CD4-positive, alpha-beta T cell treated with Interleukin-17A for 1 hour (primary cell): ENCODE measurements at places on chromosomes 3 and 15.

DNA sequence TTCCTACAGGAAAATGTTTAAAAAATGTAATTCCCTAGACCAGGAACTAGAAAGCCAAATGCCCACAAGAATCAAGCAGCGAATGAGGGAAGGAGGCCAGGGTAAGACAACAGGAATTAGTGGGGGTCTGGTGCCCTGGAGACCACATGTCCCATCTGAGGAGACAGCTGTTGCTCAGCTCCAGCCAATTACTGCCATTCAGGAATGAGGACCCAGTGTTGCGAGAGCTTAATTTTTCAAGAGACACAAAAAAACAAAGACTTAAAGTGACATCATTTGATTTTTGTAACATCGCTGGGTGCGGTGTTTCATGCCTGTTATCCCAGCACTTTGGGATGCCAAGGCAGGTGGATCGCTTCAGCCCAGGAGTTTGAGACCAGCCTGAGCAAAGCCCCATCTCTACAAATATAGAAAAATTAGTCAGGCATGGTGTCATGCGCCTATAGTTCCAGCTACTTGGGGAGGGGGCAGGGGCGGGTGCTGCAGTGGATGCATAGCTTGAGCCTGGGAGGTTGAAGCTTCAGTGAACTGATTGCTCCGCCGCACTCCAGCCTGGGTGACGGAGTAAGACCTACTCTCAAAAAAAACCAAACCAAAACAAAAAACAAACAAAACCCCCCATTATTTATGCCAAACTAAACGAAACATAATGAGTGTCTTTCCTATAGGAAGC lies 52.8 kb upstream of the LRIG1 start:
- DNase-seq: no peak

GRCh38 chr3:28859897-28860296 lies 421.0 kb upstream of the RBMS3 start:
- no peak for DNase-seq

DNA sequence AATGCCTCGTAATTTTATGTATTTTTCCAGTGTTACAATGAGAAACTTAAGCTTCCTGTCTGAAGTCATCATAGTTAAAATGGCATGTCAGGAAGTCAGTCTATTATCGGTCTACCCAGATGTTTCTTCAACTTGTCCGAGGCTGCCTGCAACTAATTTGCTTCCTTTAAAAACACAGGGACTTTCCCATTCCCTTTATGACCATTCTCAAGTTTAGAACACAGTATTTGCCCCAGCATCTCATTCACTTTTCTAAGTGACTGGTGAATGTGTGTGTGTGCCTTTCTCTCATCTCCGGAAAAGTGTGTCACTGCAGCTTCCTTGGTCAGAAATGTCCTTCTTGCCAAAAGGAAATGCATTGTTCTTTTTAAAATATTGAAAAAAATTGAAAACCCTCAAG lies 466.6 kb downstream of the RAP2B start:
- peak; percentile 27 for DNase-seq

- DNase-seq: no peak
Measured at GRCh38 chr3:105827959-105828358, 40.9 kb downstream of the CBLB start.

DNA sequence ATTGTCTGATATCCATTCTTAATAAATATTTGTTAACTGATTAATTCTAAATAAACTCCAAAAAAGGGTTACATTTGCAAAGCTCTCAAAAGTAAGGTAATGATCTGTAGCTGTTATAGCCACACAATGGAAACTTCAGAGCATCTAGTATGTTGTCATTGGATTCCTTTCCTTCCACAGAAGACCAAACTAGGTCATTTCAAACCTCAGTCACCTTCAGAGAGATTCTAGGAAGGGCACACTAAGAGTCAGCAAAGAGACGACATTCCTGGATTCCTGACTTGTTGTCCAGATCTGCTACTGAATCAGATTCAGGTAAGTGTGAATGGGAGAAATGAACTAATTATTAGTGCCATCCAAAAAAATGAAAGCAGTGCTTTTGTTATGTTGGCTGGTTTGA lies 3.0 kb upstream of the COL8A1 start:
- DNase-seq: no peak

DNA sequence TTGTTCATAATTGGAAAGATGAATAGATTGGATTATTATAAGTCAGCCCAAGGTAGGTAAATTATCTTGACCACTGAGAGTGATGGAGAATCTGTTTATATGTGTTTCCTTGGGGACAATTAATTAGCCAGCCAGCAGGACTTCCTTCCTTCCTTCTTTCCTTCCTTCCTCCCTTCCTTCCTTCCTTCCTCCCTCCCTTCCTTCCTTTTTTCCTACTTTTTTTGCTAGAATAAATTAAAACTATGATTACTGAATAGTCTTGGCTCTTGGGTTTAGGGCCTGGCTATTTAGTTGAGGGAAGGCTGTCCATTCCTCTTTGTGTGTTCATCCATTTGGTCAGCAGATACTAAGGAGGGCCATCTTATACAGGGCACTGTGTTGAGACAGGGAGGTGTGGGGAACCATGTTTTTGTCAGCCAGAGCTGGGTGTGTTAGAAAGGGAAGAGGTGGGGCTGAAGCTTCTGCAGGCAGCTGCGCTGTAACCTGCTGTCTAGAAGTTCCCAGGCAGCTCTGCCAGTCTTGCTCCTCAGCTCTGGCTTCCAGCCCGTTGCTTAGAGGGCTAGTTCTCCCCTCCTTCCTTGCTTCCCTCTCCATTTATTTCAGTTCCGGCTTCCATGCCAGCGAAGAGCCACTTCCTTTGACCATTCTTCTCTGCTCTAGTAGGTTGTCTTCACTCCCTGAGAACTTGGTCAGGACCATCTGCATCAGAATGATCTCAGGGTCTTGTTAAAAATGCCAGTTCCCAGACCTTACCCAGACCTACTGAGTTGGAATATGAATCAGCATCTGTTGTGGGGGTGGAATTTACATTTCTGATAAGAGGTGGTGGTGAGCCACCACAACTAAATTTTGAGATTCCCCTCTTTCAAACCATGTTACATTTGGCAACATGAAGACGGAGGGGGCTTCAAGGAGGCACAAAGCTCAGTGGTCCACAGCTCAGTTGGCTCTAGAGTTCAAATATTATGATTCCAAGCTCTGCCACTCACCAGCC lies 113.9 kb downstream of the DGKG start:
- no peak for DNase-seq

GRCh38 chr15:86355801-86356200 lies 276.1 kb downstream of the AGBL1 start:
- DNase-seq: no peak
